ENCODE measurements at places on chromosomes 5 and 9.

- DNase-seq: no peak
Observed at GRCh38 chr5:142872795-142873194, 102.6 kb downstream of the ARHGAP26 start.

- no peak for DNase-seq
Observed at GRCh38 chr5:88748666-88749065, 134.3 kb downstream of the MEF2C start.

- no peak for DNase-seq
Observed at GRCh38 chr5:54222336-54222735, 88.0 kb downstream of the ARL15 start.

DNA sequence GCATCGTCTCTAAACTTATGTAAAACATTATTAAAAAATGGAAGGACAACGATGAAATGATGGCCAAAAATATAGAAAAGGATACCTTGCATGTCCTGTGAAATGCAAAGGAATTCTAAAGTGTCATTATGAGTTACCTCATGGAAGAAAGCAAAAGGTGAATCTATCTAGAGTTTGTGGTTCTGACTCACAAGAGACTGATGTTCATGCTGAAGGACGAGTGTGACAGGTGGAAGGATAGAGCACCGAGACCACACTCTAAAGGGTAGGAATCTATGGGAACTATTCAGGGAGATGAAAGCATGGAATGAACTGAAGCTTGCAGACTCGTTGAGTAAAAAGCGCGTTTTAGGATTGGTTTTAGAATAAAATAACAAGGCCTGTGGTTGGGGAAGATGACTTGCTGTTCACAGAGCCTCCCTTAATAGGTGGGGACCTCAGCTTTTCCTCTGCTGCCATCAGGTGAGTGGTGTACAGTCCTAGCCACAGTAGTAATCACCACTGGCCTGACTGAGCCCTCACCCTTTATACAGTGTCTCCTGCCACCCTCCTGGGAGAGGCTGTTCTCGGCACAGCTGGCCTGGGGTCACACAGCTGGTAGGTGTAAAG is 11.2 kb downstream of the TENT4A start:
- no peak for DNase-seq

DNA sequence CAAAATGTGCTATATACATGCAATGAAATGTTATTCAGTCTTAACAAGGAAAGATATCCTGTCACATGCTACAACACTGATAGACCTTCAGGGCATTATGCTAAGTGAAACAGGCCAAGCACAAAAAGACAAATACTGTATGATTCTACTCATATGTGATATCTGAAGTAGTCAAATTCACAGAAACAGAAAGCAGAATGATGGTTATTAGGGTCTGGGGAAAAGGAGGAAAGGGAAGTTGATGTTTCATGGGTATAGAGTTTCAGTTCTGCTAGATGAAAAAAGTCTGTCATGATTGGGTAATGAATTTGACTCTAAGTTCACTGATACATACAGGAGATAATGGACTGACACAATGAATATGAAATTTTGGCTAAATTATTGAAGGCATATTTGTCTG is 11.2 kb upstream of the RIC1 start:
- DNase-seq: no peak

DNA sequence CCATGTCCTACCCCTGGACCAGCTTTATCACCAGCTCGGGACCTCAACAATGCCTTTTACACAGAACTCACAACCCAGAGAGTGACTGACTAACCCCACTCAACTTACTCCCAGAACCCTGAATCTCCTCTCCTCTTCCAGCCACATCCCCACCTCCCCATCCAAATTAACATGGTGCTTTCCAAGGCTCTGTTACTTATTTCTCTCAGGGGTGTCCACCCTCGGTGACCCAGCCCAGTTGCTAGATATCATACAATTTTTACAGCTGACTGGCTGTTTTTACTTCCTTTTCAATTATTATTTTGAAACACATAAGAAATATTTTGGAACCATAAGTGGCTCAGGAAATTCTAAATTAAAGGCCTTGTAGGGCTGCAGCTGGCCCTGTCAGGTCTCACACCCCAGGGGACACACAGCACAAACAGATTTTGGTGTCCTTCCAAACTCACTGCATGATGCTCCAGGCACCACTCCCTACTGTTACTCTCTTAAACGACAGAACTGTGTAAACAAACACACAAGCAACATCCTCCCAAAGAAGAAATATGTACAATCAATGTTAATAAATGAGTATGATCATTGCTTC is 180.6 kb downstream of the ADAMTS12 start:
- DNase-seq: no peak

DNA sequence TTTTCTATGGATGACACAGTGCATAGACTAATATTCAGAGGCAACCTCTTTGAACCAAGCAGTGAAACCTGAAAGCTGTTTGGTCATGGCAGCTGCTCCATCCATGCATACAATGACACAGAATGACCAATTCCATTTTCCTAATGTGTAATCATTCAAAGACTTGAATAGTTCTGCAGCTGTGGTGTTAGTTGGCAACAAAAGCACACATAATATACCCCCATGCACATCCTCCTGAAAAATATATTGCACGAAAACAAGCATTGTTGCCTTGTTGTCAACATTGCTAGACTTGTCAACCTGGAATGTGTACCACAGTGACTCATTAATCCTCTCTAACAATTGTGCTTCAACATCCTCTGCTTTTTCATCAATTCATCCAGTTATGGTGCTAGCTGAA is 71.0 kb upstream of the SEMA6A start:
- no peak for DNase-seq

All from activated CD4-positive, alpha-beta T cell treated with anti-CD3 and anti-CD28 coated beads for 1 hour (primary cell).